ENCODE measurements at places on chromosomes 12 and 14. TPM values are rescaled to one million over a fixed set of nuclear protein-coding genes. Genes with fewer than 3 reads are reported as not detected.
A peak's percentile ranks its signal among the peaks of the same experiment; 100 is the strongest.

SLC25A47 gene
- not detected for total RNA-seq

SLC6A12 gene
- total RNA-seq = 11.1 TPM

RNASE2 gene
- not detected for total RNA-seq

DNA sequence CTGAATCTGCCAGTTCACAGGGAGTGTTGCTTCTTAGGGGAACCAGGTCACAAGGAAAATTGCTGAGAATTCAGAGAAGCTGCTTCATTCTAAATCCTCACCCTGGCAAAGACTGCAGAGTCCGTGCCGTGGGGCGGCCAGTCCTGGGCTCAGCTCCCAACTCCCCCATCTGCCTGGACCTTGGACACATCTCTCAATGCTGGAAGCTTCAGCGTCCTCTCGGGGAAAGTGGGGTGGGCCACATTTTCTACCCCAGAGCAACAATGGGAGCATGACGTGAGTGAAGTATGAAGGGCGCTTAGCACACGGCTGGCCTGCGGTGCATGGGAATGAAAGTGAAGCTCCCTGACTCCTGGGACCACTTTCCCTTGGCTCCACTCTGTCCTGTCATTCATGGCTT, 31.2 kb downstream of the HVCN1 start:
- DNase-seq = peak; percentile 40

DNA sequence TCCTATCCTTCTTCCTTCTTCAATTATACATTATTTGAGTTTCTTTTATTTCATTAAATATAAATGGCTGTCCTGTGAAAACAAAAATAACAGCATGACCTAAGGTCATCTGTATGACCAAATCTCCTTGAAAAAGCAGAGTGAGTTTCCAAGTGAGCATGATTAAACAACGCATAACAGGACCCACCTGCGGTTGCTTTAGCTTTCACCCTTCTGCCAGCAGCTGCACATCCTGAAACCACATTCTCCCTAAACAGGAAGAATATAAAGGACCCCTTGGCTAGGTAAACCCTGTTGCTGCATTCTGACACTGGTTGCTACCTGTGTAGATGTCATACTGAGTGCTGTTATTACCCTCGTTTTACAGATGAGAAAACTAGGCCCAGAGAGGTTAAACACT, 42.8 kb upstream of the CPM start:
- no peak for DNase-seq

- no peak for DNase-seq
Observed at GRCh38 chr14:87014856-87015255, 978.1 kb downstream of the GALC start.

DNA sequence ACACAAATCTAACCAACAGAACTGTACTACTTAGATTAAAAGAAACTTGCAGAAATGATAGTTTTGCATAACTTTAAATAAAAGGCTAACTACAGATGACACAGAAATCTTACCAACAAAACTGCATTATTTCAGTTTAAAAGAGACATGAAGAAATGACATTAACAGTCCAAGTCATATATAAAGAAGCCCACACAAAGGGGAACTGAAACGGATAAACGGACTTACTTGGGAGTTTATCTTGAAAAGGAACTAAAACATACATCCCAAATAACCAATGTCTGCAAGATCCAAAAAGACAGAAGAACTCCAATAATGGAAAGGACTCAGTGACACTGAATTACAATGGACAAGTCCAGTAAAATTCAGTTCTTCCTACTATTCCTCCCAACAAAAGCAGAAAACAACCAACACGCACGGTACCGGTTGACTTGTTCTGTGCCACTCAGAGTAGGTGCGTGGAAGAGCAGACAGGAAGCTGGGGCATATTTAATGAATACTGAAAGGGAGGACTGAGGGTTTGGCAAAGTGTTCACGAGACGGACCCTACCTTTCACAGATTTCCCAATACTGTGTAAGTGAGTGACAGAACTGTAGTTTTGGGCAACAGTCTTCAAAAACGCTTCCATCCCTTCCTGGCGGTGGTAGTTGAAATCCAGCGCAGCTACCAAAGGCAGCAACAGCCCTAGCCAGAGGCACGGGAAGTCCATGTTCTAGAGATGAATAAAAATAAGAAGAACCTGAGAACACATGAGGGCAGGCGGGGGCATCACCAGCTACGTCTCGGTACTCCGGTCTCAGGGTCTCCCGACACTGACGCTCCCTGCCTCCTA, 627 bp downstream of the CPM start:
- DNase-seq = no peak

- no peak for DNase-seq
Observed at GRCh38 chr14:51487848-51488247, 163.9 kb upstream of the FRMD6 start.

GRCh38 chr12:122523846-122524718, 2.7 kb downstream of the RSRC2 start:
- no peak for DNase-seq

VDR gene
- total RNA-seq = 0.09 TPM

DNA sequence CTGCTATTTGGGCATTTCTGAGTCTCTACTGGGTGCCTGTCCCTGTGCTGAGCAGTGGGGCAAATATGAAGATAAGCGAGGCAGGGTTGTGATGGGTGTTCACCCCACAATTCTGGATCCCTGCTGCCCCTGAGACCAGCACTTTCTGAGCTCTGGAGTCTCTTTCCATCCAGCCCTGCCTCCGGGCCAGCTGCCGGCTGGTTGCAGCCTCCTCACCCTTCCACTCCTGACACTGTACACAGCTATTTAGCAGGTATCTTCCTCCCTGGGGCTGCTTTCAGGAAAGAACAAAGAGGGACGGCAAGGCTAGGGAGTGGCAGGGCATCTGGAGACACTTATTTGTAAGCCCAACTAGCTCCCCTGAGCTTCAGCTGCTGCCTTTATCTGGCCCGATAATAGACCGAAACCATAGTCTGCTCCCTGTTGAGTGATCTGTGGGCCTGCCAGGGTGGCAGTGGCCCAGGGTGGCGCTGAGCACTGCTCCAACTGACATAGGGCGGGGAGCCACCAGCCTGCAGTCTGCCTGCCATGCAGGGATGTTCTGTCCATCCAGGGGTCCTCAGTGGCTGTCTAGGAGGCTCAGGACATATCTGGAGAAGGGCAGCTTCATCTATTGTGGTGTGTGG, 7.6 kb upstream of the KRT80 start:
- no peak for DNase-seq

DNA sequence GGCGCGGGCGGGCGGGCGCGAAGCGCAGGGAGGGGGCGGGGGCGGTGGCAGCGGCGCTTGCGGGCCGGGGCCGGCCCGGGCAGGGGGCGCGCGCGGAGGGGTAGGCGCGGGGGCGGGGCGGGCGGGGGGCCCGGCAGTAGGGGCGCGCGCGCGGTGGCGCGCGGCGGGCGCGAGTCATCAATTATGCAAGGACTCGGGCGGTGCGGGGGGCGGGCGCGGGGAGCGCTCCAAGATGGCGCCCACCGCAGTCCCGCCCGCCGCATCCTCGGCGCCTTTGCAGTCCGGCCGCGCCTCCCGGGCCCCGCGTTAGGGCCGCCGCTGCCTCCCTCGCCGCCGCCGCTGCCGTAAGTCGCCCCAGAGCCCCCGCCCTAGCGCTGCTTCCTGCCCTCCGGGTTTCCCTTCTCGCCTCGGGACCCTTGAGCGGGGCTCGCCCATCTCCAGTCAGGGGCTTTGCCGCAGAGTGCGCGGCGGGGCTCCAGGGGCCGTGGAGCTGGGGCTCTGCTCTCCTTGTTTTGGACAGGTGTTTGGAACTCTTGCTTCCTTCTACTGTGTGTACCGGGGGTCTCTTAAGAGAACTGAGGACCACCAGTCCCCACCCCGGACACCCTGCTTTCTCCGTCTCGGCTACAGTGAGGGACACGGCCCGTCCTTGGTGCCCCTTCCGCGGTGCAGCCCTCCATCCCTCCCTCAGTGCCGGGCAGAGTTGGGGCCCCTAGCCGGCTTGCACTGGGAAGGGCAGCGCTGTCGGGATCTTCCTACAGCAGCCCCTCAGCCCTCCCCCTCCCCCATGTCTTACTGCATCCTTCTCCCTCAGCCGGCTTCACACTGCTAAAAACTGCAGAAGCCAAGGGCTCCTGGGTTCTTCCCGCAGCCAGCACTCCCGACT, at the start of gene SCN8A:
SCN8A (plus strand) TSS at position 218 of the 886 bp plus-strand sequence. CDS start 71,585 bp downstream, outside the sequence.
- DNase-seq = peak; percentile 79

GRCh38 chr12:16165506-16165905, 112.0 kb downstream of the SLC15A5 start:
- no peak for DNase-seq

- no peak for DNase-seq
Observed at GRCh38 chr12:64400041-64400440, 4.2 kb upstream of the XPOT start.

GRCh38 chr14:55000381-55000780, 26.5 kb downstream of the WDHD1 start:
- no peak for DNase-seq

- no peak for DNase-seq
Observed at GRCh38 chr12:116423094-116423493, 136.1 kb upstream of the MAP1LC3B2 start.

DNA sequence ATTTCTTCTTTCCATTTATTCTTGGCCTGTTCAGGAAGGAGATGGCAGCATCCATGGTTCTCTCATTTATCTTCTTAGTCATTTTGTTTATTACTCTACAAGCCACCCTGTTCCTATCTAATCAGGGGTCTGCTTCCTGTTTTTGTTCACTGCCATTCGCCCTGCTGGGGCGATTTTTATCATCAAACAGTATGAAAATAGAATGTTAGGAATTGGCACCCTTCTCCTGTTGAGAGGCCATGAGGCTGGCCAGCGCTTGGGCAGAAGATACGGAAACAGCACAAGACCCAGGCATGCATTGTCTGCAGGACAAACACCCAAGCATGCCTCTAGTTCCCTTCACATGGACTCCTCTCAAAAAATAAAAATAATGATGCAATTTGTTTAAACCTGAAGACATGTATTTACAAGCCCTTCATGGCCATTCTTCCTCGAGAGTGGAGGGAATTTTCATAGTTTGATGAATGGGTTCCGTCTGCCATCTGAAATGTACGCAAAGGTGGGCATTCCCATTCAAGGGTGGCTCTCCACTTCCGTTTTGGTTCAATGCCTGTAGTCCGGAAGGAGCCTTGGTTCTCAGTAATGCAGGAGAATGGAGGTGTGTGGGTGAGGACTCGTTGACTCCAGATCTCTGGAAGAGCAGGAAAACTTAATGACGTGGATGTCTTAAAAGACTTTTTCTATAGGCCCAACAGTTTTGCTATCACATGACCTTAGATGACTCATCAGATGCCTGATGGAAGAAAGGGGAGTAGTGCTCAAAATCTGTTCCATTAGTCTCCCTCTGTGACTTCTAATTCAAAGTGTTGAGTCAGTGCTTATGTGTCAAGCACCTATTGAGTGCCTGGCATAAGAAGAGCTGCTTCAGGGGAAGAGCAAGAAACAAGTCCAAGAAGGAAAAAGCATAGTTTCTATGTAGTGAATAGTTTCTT, 252.4 kb upstream of the TBX3 start:
- no peak for DNase-seq

PHLDA1 gene
- 20.3 TPM for total RNA-seq

PIWIL1 gene
- 0.45 TPM for total RNA-seq

DNA sequence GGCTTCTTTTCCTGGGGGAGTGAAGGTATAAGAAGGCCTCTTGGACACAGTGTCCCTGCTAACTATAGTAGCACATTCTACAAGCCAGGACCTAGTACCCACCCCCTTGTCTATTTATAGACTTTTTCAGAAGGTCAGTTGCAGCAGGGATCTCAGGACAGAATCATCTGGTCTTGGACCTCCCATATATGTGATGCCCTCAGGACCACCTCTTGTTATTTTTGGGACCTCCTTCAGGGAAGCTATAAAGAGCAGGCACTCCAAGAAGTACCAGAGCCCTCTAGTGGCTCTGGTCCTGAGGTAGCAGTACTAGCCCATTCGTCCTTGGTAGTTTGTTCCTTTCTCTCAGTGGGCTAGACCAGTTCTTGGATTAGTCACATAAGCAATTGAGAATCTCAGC, 4.3 kb downstream of the COQ10A start:
- no peak for DNase-seq

GRCh38 chr12:16613199-16613598, 7.2 kb upstream of the LMO3 start:
- no peak for DNase-seq

DNA sequence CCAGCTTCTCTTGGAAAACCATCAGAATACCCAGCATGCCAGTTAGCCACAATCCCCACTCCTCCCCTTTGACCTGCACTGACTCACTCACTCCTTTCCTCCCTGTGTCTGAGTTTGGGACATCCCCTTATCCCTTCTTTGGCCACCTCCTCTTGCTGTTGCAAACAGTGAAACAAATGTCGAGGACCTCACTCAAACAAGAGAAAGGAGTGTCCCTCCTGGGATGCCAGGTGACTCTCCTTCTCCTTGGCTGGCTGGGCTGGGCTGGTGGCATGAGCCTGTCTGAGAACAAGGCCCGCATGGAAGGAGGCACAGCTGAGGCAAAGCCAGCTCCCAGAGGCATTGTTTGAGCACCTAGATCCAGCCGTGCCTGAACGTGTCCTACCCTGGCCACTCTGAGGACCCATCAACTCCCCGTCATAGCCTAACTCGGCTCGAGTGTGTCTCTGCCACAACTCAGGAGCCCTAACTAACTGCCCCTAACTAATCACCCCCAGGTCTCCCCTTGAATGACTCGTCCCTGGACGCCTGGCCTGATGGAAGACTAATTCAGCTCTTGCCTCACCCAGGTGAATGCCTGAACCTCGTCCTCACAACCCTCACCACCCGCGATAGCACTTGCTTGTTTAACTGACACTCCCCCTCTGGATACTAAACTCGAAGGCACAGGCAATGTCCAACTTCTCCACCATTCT, 43.0 kb downstream of the NCOR2 start:
- DNase-seq = no peak

- DNase-seq = no peak
Observed at GRCh38 chr12:123475246-123475703, 17.3 kb downstream of the SNRNP35 start.

GRCh38 chr12:65823513-65824375, 539 bp upstream of the HMGA2 start:
- no peak for DNase-seq

GRCh38 chr14:49461529-49462401, 124.4 kb downstream of the RPS29 start:
- DNase-seq = no peak

Measured in cerebellum (tissue), 4 donors.